ENCODE measurements at places on chromosomes 16 and 17. TPM values are rescaled to one million over a fixed set of nuclear protein-coding genes. Genes with fewer than 3 reads are reported as not detected.

GRCh38 chr16:76346210-76346609 is 69.0 kb downstream of the CNTNAP4 start:
- H3K4me1 ChIP-seq = no peaks in the 10 kb centered on the region
- no peaks in the 10 kb centered on the region for H3K36me3 ChIP-seq
- no peaks in the 10 kb centered on the region for H3K27me3 ChIP-seq
- no peak overlapping the region for H3K4me3 ChIP-seq
- H3K27ac ChIP-seq = no peak overlapping the region

DNA sequence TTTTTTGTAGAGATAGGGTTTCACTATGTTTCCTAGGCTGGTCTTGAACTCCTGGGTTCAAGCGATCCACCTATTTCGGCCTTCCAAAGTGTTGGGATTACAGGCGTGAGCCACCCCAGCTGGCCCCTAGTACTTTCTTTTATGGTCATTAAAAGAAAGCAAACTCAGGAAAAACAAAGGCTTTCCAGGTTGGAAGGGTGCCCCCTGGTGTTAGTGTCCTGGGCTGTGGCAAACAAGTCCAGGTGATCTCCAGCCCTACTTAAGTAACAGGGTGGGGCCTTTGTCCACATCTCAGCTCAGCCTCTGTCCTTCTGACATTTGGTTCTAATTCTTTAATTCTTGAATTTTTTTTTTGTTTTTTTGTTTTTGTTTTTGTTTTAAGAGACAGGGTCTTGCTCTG is 6.9 kb downstream of the IGFBP4 start:
- no peaks in the 10 kb centered on the region for H3K27me3 ChIP-seq
- H3K4me3 ChIP-seq = no peak overlapping the region
- DNase-seq = no peak
- no peak overlapping the region for H3K27ac ChIP-seq

GRCh38 chr17:11326492-11326891 is 85.5 kb downstream of the SHISA6 start:
- no peaks in the 10 kb centered on the region for H3K4me1 ChIP-seq
- no peaks in the 10 kb centered on the region for H3K27me3 ChIP-seq
- no peaks in the 10 kb centered on the region for H3K36me3 ChIP-seq
- H3K27ac ChIP-seq = no peak overlapping the region
- H3K4me3 ChIP-seq = no peak overlapping the region
- no peak for DNase-seq

Gene ENGASE
- total RNA-seq = 28.9 TPM

GRCh38 chr17:54307351-54307750 is 484.6 kb downstream of the KIF2B start:
- H3K36me3 ChIP-seq = no peaks in the 10 kb centered on the region
- no peak overlapping the region for H3K4me3 ChIP-seq
- H3K4me1 ChIP-seq = no peaks in the 10 kb centered on the region
- H3K27me3 ChIP-seq = no peaks in the 10 kb centered on the region

GRCh38 chr16:86925067-86925791 is 346.9 kb downstream of the FOXL1 start:
- no peak overlapping the region for H3K27ac ChIP-seq
- no peak overlapping the region for H3K4me3 ChIP-seq
- H3K36me3 ChIP-seq = no peaks in the 10 kb centered on the region

GRCh38 chr16:7090628-7091115 is 242.0 kb upstream of the RBFOX1 start:
- H3K4me3 ChIP-seq = no peak overlapping the region
- H3K4me1 ChIP-seq = no peaks in the 10 kb centered on the region

- DNase-seq = peak; percentile 55
- no peaks in the 10 kb centered on the region for H3K27me3 ChIP-seq
- H3K27ac ChIP-seq = no peak overlapping the region
- no peaks in the 10 kb centered on the region for H3K4me1 ChIP-seq
- peaks cover 8% of the 10 kb centered on the region for H3K36me3 ChIP-seq
Observed at GRCh38 chr16:96935-97381, 18.9 kb downstream of the MPG start.

DNA sequence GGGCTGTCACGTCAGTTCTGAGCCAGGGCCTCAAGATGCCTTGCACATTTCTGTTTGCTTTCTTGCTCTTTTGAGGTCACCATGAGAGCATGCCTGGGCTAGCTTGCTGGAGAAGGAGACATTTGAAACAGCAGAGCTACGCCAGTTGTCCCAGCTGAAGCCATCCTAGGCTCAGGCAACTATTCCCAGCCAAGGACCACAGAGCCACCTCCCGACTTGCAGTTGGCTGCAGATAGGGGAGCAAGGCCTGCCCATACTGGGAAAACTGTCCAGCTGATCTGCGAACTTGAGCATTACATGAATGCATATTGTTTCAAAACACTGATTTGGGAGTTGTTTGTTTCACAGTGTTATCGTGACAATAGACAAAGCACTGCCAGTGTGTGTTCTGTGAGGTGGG is 340.8 kb downstream of the XYLT1 start:
- H3K4me1 ChIP-seq = peaks cover 15% of the 10 kb centered on the region
- H3K27me3 ChIP-seq = no peaks in the 10 kb centered on the region
- H3K36me3 ChIP-seq = no peaks in the 10 kb centered on the region
- H3K4me3 ChIP-seq = no peak overlapping the region
- no peak for DNase-seq
- H3K27ac ChIP-seq = no peak overlapping the region

DNA sequence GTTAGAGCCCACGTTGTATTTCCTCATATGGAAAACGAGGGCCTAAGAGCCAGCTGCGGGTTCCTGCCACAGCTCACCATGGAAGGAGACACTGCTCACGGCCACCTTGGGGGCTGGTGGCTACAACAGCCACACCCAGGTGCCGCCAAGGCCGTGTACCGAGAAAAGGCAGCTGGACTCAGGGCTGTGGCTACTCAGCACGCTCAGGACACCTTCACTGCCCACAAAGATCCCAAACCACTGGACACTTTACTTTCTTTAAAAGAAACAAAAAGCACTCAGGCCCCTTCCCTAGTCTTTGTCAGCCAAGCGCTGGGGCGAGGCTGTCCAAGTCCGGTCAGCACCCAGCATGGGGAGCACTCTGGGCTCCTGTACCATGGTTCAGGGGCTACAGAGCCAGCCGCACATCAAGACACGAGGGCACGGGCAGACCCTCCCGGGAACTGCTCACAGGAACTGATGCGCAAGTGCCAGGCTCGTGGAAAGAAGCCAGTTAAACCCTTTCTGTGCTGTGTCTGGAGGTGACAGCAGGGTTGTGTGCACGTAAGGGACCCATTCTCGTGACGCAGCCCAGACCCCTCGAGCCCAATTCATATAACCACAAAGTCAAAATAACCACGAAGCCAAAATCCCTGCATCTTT is 18.5 kb downstream of the SLC16A3 start:
- no peaks in the 10 kb centered on the region for H3K27me3 ChIP-seq
- no peak overlapping the region for H3K27ac ChIP-seq
- peaks cover 77% of the 10 kb centered on the region for H3K36me3 ChIP-seq
- DNase-seq = no peak

- no peak for DNase-seq
- no peaks in the 10 kb centered on the region for H3K36me3 ChIP-seq
- no peaks in the 10 kb centered on the region for H3K4me1 ChIP-seq
- peaks cover 3% of the 10 kb centered on the region for H3K27me3 ChIP-seq
Observed at GRCh38 chr17:33284022-33284421, 9.1 kb downstream of the ASIC2 start.
